ENCODE measurements at places on chromosomes 1 and 21.

DNA sequence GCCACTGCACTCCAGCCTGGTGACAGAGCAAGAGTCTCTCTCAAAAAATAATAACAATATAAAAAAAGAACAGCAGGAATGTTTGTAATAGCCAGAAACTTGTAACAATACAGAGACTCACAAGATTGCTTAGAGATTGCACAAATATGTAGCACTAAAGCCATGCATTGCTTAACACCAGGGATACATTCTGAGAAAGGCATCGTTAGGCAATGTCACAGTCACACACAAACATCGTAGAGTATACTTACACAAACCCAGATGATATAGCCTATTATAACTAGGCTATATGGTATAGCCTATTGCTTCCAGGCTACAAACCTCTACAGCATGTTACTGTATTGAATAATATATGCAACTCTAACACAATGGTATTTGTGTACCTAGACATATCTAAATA, 45.3 kb downstream of the GPATCH2 start:
- DNase-seq: no peak

DNA sequence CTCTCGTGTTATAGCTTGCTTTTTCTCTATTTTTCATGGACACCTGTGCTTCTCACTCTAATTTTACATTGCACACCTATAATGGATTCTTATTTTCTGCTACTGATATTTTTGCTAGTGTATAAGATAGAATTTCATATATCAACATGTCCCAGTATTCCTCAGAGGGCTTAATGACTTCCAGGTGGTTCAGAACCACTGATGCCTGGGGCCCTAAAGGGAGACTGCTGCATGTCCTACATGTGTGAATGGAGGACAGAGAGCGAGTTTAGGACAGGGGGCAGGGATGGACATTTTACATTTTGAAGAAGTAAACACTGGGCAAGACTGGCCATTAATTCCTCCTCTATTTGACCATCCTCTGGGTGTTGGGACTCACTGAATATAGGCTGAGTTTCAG, 100.6 kb downstream of the DISC1 start:
- no peak for DNase-seq

DNA sequence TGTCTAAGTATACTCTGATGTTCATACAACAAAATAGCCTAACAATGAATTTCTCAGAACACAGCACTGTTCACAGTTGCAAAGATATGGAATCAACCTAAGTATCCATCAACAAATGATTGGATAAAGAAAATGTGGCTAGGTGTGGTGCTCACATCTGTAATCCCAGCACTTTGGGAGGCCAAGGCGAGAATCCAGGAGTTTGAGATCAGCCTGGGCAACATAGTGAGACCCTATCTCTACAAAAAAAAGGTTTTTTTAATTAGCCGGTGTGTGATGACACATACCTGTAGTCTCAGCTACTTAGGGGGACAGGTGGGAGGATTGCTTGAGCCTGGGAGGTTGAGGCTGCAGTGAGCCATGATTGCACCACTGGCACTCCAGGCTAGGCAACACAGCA, 10.7 kb downstream of the IFNAR2 start:
- DNase-seq: no peak

- no peak for DNase-seq
These were observed 44.4 kb downstream of the CACHD1 start for GRCh38 chr1:64514197-64514765.

DNA sequence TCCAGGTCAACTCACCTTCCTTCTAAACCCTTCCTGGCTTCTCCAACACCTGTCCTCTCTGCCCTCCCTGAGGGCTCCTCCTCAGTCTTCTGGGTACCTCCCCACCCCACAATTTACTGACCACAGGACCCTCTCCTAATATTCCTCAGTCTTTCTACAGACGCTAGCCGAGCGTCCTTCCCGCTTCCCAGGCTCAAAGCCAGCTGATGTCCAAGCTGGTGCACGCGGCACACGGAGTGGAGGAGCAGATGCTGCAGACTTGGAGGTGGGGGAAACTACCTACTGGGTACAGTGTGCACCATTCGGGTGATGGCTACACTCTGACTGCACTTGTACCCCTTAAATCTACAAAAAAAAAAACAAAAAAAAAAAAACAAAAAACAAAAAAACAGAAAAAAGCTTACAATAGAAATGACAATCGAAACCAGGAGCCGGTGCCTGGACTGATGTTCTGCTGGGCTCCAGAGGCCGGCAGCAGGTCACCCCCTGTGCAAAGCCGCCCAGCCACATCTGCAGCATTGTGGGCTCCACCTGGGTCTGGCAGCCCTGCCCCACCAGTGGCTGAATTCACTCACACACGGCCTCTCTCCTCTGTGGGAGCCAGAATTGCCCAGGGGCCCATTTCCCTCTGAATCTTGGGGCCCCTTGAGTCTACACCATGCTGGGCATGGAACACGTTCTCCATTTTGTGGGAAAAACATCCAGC, 7.0 kb downstream of the TRIM11 start:
- no peak for DNase-seq

DNA sequence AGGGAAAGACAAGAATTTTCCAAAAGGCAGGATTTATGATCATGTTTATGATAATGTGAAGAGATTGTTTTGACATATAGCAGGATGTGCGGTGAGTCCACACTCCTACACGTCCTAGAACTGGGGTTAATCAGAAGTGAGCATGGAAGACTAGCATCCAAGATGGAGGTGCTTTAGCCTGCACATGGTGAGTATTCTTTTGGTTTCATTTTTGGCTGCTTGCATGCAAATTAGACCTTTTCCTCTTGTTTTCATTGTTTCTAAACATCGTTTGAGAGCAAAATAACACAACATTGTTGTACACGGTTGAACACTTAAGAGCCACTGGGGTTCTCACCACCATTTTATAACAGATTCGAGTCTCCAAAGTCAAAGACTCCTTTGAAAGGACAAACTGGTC, 14.9 kb upstream of the GUK1 start:
- no peak for DNase-seq

DNA sequence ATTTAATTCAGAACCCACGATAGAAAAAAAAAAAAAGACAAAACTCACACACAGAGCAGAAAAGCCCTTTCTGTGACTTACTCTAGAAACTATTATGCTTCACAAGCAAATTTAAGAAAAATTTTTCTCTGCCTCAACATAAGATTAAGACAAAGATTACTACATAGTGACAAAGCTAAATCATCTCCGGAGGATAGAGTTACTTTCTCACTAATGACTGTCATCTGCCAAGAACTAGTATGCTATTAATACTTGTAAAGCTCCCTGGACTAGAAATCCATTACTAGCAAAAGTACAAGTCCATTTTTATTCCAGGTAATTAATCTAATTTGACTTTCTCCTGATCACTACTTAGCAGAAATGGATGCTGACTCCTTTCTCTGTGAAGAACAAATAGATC, 25.9 kb downstream of the GREM2 start:
- no peak for DNase-seq

GRCh38 chr1:247431643-247432042, 15.7 kb downstream of the NLRP3 start:
- no peak for DNase-seq

- DNase-seq: no peak
These were observed at the start of gene SCP2 for GRCh38 chr1:52927212-52928014. SCP2 (plus strand) TSS chr1:52927276; CDS start chr1:52927397, 121 bp downstream.

All from GM12878 (cell line).